SK-N-DZ (cell line): ENCODE measurements at places on chromosomes 3 and 15.

- no peak for DNase-seq
Observed at GRCh38 chr3:128066114-128066513, 13.9 kb downstream of the SEC61A1 start.

DNA sequence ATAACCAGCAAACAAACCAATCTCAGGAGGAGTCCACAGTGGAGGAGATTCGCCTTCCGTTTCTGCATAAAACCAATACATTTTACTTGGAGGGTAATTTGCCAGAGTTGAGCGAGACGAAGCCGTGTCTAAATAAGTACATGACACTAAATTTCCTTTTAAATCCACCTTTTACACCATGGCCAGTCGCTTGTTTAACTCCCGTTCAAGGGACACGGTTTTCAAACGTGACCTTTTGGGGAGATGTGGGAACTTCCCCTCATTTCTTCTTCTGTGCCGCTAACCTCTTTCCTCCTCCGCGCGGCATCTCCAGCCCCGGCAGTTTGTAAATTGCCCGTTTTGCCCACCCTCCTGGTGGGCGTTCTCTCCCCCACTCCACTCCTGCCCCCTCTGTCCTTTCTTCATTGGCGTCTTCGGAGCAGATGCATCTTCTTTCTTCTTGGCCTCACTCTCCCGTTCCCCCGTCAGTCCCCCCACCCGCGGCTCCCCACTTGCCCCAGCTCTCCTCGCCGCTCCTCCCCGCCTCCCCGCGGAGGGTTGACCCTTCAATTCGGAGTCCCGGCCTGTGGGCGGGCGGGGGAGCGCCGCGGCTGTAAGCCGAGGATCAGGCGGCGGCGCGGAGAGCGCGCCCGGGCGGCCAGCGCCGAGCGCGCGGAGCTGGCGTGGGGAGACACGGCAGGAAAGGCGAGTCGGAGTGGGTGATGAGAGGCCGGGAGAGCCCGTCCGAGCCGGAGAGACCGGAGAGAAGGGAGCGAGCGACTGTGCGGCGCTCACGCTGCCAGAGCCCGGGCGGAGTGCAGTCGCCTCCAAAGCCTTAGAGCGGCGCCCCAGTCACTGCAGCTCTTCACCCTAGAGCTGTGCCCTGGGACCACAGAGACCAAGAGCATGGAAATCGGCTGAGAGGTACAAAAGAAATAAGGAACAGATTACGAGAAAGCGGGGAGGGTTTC lies at the start of gene NLGN1:
NLGN1 (plus strand) TSS at position 584 of the 950 bp plus-strand sequence.
- peak; percentile 80 for DNase-seq

- DNase-seq: no peak
Observed at GRCh38 chr15:60853109-60853508, 374.2 kb upstream of the ICE2 start.

GRCh38 chr15:80163217-80163616 lies 10.4 kb downstream of the FAH start:
- no peak for DNase-seq

DNA sequence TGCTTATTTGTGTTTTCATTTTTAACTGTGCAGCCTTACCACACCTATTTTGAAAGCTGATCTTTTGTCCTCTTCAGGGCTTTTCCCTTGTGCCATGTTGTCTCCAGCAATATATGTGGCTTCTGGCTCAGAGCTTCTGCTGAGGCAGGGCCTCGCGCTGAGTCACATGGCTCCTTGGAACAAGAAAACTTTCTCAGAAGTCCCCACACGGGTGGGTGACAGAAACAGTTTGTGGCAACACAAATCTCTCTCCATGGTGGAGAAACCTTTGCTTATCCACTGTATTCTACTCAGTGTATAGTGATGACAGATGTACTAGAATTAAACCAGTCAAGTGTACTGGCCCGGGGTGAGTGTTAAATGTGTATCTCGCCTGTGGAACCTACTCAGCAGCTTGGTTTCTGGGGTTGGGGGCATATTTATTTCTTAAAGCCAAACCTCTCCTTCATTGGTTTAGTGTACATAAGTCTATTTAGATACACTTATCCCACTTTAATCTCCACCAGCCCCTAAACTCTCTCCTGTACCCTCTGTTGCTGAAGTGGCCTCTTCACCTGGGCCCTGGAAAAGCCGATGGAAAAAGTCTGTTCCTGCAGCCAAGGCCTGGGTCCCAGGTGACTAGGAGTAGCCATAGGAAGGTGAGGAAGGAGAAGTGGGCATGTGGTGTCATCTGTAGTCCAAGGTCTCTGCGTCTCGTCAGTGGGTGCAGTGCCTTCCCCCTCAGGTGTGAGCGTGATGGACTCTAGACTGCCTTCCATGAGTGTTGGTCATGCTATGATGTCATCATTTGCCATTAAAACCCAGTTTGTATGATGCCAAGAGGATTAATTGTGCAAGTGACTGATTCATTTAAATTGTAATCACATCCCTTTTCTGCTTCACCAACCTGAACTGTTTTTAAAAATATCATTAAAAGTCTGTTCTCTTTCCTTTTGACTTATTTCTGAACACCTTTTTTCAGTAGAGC lies 3.2 kb upstream of the FBXL22 start:
- no peak for DNase-seq

GRCh38 chr3:194204042-194204987 lies 68.4 kb downstream of the HES1 start:
- DNase-seq: no peak

DNA sequence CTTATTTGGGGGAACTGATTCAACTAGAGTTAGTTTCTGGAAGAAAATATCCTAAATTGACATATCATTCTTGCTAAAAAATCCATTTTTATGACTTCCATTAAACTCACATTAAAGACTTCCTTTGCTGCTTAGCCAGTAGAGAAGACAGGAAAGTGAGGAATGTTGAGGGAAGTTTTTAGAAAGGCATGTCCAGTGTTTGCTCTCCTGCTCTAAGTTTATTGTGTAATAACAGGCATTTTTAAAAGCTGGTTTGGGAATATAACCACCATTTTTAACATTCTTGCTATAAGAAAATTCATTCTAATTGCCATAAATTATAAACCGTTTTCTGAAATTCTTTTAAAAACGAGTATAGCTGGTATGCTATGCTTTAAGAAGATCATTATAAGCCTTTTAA lies 428.0 kb downstream of the RAP2B start:
- DNase-seq: no peak

- no peak for DNase-seq
Observed at GRCh38 chr3:187274977-187275338, 16.6 kb downstream of the MASP1 start.

DNA sequence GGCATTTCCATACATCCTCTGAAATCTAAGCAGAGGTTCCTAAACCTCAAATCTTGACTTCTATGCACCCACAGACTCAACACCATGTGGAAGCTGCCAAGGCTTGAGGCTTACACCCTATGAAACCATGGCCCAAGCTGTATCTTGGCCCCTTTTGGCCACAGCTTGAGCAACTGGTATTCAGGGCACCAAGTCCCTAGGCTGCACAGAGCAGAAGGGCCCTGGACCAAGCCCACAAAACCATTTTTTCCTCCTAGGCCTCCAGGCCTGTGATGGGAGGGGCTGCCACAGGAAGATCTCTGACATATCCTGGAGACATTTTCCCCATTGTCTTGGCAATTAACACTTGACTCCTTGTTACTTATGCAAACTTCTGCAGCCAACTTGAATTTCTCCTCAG lies 54.4 kb upstream of the IL12A start:
- no peak for DNase-seq

DNA sequence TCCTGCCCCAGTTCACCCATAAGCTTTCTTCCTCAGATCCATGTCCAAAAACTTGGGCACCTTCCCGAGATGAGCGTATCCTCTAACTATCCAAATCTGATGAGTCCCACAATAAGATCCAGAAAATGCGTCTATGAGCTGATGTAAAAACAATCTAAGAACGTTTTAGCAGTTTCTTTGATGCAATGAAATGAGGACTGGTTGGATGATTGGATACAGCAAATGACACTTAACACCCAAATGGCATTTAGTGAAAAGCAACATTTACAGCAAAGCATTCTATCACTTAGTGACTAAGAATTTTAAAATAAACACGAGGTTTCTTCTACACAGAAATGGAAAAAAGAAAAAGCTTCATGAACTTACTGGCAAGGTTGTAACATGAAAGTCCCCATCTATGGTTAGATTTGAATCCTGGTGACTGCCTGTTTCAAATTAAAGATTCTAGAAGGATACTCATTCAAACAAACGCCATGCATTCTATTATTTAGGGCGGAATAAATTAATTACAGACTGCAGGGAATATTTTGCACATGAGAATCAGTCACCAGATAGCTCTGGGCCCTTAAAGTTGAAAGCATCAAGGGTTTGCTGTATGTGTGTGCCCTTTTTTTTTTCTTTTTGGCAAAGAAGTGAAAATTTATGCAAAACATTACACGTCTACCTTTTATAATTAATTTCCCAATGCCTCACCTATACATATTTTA lies 598.6 kb downstream of the FOXP1 start:
- DNase-seq: no peak

DNA sequence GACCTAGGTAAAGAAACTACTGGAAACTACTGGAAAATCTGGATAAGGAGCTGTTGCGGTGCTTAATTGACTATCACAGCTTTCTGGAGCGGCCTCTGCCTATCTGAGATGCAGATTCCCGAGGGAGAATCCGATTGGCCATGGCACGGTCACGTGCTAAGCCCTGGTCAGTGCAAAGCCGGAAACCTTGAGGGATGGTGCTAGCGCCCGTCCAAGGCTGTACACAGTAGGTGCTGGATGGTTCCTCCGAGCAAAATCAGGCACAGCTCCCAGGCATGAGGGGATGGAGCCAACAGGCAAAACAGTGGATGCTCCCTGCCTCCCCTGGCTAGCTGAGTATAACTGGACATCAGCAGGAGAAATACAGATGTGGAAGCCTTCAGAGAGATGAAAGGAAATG lies 238.7 kb upstream of the HES1 start:
- peak; percentile 59 for DNase-seq
